Kidney glomerular epithelial cell (primary cell): ENCODE measurements at places on chromosomes 16 and 17.

DNA sequence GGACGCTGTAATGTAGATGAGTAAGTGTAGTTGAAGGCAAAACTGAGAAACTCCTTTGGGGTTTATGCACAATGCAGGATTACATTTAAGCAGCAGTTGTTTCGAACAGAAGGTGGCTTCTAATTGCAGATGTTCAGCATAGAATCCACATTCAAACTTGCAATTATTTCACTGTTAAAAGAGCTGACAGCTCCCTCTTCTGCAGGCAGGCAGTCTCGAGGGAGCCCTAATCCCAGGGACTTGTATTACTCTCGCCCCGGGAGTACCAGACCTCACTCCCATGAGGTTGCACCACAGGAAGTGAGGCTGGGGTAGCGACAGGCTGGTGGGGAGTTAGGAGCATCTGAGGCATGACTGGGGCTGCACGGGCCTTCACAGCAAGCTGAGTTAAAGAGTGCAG is 484.3 kb upstream of the EEF2KMT start:
- no peak for DNase-seq

DNA sequence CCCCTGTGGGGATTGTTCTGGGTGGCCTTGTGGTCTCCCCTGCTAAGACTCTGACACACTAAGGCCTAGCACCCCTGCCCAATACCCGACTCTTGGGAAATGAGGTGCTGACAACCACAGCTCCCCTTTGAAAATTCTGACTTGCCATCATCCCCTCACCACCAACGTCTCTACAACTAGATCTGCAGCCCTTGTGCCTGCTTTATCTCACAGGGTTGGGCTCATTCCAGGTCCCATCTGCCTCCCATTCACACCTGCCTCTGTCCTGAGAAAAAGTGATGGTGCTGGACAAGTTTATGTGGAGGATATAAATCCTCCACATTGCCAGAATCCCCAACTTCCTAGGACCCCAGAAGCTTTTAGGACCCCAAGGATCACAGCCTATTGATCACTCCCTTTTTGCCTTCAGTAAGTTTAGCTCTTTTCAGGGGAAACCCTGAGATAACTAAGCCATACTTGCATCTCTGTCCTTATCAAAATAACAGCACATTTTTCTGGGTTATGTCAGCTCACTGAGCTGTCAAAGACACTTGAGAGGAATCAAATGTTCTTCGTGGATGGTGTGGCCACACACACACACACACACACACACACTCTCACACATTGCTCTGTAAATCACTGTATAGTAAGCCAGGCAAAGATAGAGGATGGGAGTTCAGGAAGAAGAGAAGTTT is 136.8 kb upstream of the CES5A start:
- no peak for DNase-seq

- DNase-seq, result peak; percentile 1
These were observed 138.9 kb upstream of the CES5A start for GRCh38 chr16:56013962-56014552.

DNA sequence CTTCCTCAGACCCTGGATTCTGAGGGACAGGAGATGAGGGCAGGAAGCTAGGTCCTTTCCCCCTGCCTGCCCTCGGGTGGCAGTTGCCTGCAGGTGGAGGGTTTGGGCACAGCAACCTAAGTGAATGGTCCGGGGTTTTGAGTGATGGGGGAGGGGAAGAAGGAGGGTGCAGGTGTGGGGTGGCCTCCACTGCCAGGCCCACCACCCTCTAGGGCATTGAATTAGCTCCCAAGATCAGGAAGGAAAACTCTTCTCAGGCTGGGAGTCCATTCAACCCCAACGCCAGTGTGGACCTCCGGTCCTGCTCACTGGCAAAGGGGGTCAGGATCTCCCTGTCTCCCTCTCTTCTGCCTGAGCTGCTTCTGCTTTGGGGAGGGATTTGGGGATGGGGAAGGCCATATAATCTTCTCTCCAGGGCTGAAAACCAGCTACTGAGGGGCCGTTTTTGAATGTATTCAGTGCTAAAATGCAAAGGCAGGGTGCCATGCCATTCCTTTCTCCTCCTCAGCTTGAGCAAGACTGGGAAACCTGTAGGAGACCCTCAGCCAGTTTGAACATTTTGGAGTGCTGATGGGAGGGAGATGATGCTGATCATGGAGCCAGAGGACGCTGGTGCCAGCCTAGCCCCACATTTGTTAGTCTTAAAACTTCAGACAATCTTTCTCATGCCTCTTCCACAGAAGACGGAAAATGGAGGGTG is 18.8 kb downstream of the GRB7 start:
- no peak for DNase-seq

GRCh38 chr16:53523971-53524548 is 21.1 kb upstream of the AKTIP start:
- DNase-seq, result no peak

GRCh38 chr17:18021372-18021771 is 17.6 kb downstream of the ATPAF2 start:
- DNase-seq, result no peak

DNA sequence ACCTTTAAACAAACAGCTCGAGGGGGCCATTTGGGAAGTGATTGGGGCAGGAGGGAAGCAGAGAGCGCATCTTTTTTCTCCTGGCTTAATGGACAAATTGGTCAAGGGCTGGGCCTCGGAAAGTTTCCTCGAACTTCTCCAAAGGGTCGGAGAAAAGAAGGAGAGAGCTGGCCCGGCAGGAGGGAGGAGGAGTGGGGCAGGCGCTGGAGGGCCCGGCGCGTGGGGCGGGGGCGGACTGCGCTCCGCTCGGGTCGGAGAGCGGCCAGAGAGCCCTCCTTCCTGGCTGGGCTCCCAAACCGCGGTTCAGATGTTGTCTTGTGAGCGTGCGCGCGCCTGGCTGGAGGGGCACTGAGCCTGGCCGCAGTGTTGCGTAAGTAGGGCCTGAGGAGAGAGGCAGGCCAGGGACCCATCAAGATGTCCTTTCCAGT is 1.2 kb downstream of the MMP2 start:
- DNase-seq, result peak; percentile 15

DNA sequence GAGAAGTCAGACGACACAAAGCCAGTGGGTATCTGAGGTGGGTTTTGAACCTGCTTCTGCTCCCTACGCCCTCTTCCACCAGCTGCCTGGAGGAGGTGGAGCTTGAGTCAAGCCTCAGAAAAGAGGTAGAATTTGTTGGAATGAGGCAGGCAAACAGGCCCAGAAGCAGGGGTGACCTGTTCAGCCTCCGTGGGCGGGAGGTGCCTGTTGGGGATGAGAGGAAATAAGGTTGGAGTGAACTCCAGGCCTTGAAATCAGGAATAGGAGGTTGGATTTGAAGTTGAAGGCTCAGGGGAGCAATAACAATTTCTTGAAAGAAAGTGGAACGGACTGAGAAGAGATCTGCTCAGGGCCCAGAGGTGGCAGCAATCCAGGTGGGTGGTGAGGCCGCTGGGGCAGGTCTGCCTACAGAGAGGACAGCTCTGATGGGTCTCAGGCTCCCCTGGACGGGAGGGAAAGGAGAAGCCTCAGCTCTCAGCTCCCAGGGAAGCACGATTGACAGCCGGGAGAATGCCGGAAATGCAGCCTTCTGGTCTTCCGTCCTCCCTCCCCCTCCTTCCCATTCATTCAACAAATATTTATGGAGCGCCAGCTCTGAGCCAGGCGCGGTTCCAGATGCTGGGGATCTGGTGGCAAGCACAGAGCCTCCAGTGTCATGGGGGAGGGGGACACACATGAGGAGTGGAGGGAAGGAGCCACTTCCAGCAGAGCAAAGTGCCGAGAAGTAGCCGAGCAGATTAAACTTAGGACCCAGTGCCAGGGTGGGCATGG is 61.9 kb upstream of the CIBAR2 start:
- no peak for DNase-seq

DNA sequence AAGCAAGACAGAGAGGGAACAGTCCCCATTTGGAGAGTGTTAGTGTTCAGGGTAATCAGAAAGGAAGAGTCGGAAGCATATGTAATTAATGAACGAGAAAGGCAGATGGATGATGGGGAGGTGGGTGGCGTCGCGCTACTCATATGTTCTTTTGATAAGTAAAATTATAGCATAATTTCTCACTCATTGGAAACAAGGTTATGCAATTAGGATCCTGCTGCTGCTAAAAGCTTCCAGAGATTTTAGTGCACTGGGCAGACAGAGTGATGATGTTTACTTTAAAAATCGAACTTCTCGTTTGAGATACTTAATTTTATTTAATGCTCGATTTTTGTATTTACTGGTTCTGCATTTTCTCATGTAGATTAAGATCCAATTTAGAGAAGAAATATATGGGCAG is 96.2 kb downstream of the PRKCA start:
- no peak for DNase-seq

DNA sequence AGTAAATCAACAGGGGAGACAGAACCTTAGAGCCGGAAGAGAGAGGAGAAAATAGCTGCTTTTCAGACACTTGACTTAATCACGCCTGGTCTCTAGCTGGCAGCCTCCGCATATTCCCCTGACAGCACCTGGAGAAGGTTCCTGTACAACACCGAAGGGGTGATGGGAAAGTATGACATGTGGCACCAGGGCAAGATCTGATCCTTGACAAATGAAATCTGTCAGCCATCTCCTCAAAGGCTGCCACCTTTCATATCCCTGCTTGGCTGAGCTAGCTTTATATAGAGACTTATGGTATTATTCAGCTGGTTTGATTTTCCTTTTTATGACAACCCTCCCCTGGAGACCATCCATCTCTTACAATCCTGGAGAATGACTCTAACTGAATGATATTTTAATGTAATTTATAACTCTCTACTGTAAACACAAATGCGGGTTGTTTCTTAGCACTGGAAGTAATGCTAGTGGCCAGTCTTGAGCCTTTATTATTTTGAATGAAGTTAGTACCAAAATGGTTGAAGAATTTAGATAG is 1205.3 kb upstream of the CDH8 start:
- DNase-seq, result no peak

DNA sequence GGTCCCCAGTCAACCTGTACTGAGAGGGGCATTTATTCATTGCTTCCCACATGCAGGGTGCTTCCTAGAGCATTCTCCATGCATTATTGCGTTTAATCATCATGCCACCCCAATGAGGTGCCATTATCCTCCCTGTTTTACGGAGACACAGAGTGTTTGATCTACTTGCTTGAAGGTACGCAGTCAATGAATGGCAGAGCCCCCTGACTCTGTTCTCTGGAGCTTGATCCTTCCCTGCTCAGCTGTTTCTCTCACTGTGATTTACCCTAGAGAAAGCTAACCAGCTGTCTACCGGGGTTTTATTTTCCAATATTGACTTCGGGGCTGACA is 117.2 kb downstream of the PRKCB start:
- no peak for DNase-seq

DNA sequence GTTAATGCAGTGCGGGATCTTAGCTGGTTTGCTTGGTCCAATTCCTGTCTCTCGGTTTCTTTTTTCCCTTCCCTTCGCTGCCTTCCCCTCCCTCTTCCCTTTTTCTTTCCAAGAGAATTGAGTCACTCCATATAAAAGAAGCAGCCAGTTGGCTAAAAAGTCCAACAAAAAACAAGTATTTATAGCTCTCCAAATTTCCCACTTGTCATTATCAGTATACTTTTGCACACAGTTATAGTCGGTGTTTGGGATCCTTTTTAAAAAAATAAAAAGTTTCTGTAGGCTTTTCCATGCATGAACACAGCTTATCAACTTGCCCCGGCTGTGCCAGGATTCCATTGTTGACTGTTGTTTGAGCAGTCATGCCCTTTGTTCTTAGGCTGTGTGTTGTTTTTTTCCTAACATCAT is 24.9 kb downstream of the HMOX2 start:
- DNase-seq, result peak; percentile 15

- no peak for DNase-seq
These were observed 166.4 kb downstream of the C16orf95 start for GRCh38 chr16:87150681-87151280.

- DNase-seq, result no peak
These were observed 73.0 kb downstream of the BCAS3 start for GRCh38 chr17:60750640-60751039.

DNA sequence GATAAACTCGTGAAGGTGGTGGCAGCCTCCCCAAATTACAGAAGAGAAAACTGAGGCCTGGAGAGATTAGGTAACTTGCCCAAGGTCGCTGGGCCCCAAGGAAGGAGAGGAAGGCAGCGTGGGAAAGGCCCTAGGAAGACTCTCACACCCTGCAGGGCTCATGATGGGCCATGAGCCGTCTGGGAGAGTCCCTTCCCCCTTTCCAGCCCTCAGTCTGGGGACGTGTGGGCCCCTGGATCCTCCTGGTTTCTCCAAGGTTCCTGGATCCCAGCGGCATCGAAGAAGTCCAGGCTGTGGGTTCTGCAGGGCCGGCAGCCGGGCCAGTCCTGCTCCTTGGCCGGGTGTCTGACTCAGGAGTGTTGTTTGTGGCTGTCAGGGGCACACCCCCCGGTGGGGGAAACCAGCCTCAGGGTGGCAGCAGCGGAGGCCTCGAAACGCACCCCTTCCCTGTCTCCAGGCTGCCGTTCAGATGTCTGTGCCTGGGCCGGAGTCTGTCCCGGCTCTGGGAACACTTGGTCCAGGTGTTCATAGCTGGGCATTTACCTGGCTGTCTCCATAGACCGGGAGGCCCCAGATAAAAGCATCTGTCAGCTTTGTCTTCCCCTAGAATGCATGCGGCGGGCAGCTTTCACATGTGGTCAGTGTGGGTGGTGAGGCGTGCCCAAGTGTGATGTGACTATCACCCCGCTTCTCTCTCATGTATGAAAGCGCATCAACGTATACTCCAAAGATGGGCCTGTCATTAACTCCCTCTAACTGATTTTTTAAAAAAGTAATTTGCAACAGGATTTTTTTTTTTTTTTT is 3.7 kb upstream of the RAP1GAP2 start:
- DNase-seq, result no peak

DNA sequence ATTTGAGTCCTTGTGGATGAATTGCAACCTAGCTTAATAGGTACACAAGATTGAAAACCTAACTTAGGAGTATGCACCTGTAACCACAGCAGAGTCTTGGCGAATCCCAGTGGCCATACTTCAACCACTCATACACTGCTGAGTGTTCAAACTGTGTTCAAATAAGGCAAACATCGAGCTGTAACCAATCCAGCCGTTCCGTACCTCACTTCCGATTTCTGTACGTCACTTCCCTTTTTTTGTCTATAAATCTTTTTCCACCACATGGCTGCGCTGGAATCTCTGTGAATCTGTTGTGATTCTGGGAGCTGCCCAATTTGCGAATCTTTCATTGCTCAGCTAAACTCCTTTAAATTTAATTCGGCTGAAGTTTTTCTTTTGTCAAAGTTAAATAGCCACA is 190.6 kb downstream of the MAF start:
- DNase-seq, result no peak

DNA sequence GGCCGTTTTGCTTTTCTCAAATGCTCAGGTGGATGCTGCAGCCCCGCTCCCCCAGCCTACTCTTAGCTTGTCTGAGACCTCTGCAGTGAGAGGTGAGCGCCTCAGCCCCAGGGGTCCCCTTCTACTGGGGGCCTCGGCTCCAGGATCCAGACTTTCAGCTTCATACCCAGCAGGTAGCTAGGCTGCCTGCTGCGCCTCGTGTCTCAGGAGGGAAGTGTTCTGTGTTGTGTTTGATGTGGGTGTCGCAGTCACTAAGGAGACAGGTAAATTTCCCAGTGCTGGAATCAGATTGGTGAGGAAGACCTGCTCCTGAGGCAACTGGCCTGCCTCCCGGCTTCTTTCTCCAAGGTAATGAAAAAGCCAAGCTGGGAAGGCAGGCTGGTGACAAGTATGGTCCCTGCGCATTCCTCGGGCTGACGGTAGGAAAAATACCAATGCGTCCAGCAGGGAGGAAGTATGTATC is 604.0 kb upstream of the SALL1 start:
- no peak for DNase-seq

- DNase-seq, result no peak
These were observed 45.7 kb upstream of the MRC2 start for GRCh38 chr17:62581764-62582163.
